ENCODE measurements at places on chromosomes 3 and 15.

- no peak for DNase-seq
These were observed 286.0 kb upstream of the SUCLG2 start for GRCh38 chr3:67940210-67940952.

GRCh38 chr15:43511012-43511885, 6.2 kb upstream of the MAP1A start:
- no peak for DNase-seq

- no peak for DNase-seq
These were observed 59.8 kb downstream of the WDR76 start for GRCh38 chr15:43886558-43886957.

DNA sequence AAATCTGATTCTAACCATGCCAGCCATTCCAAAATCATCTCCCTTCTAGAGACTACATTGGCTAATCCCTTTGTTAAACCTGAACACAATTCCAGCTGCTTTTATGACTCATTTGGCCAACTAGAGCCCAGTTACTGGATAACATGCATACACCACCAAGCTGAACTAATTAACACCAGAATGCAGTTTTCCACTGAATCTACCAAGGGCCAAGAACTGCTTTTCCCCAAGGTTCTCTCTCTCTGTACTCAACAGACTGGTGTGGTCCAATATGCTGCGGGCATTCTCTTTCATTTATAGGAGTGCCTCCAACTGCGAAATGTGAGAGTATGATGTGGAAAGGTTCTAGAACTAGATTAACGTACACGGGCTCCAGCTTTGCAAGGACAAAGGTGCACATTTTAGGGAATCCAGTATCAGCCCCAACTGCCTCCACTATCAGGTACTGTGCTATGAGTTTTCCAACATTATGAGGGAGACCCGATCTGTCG, 1.5 kb downstream of the CHSY1 start:
- no peak for DNase-seq

DNA sequence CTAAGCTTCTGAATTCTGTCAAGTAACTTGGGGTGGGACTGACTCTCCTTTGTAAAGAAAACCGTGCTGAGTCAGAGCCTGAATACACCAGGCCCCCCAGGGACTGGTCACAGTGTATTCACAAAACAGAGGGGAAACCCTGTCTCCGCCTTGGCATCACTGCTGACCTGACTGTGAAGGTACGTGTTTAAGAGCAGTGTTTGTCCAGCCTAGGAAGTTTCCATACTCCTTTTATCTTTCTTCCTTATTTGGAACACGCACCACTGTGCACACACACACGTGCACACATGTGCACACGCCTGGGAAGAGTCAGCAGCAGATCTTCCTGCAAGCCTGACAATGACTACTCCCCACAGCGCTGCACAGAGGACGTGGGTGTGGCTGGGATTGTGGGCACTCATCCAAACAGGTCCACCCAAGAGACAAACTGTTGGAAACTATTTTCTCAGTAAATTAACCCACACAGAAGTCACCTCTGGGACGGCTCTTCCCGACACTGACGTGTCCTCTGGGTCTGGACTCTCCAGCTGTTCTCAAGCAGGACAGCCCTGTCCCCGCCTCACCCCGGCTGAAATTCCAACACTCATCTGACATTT, 87.7 kb downstream of the ATP10A start:
- DNase-seq: no peak

DNA sequence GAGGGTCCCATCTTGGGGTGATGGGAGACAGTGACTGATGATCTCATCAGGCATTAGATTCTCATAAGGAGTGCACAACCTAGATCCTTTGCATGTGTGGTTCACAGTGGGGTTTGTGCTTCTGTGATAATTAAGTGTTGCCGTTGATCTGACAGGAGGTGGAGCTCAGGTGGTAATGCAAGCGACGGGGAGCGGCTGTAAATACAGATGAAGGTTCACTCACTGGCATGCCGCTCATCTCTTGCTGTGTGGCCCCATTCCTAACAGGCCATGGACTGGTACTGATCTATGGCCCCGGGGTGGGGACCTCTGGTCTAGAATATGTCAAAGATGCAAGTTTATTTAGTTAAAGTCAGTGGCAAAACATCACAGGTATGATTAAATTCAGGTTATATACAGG, 8.7 kb downstream of the MEF2A start:
- no peak for DNase-seq

DNA sequence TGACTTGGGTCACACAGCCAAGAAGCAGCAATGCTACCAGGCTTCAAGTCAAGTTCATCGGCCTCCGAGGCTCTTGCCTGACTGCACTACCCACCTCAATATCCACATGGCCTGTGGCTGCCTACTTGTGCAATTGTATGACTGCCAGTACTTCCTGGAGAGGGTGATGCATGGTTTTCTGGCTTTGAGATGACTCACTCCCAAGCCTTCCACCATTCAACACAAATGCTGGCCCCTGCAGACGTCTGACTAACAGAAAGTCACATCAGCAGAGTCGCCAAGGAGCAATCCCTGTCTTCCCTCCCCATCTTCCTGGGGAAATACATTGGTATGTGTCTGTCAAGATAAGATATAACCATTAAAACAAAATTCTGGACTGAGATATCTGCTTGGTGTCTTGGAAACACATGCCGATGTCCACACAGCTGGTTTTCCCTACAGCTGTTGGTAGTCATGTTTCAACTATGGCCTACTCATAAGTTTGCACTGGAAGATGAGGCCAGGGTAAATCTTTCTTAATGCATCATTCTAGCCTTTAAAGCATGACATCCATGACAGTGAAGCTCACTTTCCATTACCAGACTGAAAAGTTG, 79.6 kb upstream of the SPATA12 start:
- DNase-seq: no peak

DNA sequence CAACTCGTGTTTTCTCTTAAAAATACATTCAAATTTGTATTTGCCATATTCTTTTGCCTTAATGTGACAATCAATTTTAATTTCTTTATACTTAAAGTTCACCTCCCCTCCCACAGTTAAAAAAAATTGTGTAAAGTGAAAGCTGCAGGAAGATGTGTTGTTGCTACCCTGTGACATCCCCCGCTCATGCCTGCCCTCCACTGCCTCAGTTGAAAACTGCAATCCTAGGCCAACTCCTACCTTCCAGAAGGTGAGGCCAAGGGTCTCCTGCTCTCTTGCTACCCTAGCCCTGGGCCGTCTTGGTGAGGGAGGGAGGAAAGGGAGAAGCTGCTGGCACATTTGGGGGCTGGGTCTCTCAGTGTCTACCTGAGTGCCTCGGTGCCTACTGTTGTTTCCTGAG, 57.0 kb upstream of the CMTM7 start:
- DNase-seq: peak; percentile 50

DNA sequence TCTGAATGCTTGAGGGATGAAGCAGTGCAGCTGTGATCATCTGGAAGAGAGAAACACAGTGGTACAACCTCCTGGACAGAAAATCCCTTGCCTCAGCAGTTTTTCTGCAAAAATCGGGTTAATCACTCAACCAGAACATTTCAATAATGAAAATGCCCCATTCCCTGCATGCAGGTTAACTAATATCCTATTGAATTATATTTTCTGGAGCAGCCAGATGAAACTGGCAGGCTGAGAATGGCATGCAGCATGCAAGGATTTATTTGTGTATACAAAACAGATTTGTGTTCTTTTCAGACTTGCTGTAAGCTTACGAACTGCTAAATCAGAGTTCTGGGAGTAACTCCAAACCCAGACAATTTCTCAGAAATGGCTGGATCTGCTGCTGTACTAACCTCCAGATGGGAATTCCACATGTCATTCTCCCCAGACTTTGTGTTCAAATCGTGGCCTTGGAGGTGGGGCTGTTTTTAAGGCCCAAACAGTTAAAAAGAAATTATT, 39.1 kb downstream of the SLC9A9 start:
- DNase-seq: no peak

DNA sequence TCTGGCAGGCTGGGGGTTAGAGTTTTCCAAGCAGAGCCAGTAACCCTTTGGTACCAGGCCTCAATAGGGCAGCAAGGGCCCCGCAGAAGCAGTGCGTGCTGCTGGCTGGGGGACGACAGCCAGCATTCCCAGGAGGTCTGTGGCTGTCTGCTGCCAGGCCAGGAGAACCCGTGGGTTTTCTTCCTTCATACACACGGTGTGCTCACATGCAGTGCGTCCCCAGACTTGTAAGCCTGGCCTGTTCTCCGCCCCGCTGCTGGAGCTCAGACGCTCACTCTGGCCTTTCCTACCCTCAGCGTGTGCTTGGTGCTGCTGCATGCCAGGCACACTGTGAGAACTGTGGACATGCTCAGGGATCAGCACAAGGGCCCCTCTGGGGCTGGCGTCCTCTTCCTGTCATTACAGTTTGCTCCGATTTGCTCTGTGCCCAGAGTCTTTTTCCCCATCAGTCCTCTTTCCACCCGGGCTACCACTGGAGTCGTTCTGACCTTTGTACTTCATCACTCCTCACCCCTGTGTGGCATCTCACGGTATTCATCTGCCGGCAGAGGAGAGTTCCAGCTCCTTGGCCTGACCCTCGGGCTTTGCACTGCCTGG, 149.5 kb downstream of the DNAJB8 start:
- no peak for DNase-seq

DNA sequence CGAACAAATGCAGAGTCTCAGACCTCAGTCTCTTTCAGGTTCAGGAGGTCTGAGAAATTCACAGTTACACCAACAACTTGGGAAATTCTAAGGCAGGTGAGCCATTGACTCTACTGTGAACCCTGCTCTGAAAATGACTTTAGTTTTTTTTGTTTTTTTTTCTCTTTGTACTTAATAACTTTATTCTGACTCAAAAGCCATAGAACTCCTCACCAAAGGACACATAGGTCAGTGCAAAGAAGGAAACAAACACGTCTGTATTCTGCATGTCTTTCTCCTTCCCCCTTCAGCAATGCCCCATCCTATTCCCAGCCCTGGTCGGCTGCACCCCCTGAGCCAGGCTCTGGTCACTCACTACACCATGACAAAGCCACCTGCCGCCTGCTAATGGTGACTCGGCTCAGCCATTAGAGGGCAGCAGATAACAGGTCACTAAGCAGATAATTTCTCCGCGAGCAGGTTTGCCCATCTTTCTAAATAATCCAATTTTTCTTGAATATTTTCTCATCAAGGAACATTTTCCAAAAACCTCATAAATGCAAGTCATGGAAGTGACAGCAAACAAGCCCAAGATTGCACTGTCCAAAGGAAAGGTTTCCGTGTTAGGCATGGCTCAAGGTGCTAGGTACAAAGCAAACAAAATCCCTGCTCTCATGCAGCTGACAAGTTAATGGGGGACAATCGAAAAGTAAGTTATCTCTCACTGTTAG, 37.7 kb downstream of the TM4SF4 start:
- DNase-seq: peak; percentile 63

DNA sequence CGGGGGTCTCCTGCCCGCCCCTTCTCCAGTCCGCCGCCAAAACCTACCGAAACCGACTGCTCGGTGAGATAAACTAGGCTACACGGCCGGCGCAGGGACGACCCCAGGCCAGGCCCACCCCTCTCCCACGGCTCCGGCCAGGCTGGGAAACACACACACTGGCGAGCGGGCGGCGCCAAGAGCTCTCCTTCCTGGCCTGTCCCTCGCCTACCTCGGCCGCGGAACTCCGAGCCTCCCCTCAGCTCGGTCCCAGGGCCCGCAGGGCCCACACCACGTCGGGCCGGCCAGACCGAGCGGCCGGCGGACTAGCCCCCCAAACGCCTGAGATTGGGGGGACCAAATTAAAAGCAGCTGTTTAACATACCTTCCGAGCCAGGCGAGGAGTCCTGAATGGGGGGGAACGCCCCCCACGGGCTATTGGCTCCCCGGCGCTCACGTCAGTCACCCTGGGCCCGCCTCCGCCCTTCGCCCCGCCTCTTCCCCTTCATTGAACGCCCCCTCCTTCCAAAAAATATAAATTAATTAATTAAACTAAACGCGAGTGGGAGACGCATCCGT, 4.0 kb upstream of the SIN3A start:
- peak; percentile 87 for DNase-seq

GRCh38 chr3:158261371-158261991, 151.6 kb downstream of the RSRC1 start:
- no peak for DNase-seq

- DNase-seq: no peak
These were observed 28.2 kb upstream of the MGA start for GRCh38 chr15:41631880-41632470.

- no peak for DNase-seq
These were observed 22.6 kb upstream of the SLCO2A1 start for GRCh38 chr3:134052370-134052769.

GRCh38 chr15:29618586-29618985, 203.7 kb downstream of the TJP1 start:
- DNase-seq: no peak

- DNase-seq: peak; percentile 54
These were observed 24.7 kb downstream of the GPR15 start for GRCh38 chr3:98556164-98557130.

GRCh38 chr3:69585472-69585871, 153.8 kb upstream of the MITF start:
- DNase-seq: no peak

- no peak for DNase-seq
These were observed 7.0 kb downstream of the EIF4A2 start for GRCh38 chr3:186790261-186790981.

DNA sequence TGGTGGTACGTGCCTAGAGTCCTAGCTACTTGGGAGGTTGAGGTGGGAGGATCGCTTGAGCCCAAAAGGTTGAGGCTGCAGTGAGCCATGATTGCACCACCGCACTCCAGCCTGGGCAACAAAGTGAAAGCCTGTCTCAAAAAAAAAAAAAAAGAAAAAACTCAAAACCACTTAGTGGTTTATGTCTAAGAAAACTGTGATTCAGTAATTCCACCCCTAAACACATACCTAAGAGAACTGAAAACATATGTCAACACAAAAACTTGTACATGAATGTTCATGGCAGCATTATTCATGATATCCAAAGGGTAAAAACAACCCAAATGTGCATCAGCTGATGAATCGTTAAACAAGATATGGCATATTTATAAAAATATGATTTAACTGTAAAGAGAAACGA, 14.3 kb downstream of the SPG21 start:
- no peak for DNase-seq

DNA sequence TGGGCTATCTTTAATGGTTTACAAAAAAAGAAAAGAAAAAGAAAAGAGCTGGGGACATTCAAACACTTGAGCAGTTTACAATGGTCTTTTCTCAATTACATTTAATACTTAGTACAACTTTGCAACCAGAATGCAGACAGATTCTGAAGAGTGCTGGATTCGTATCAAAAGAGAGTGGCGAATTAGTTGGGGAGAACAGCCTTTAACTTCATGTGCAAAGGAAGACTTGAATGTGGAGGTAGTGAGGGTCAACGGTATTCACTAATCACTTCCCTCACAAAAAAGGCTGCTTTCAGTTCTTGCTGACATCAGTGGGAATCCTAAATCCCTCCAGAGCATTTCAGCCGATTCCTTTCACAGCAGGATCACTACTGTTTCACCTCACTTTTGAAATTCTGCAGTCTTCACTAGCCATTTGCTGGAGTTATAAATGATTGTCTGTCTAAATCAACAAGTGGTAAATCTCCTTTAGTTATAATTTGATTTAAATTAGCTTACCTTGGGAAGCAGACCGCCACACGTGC, 323.0 kb upstream of the SEMA6D start:
- DNase-seq: no peak

- DNase-seq: no peak
These were observed 65.3 kb downstream of the BLM start for GRCh38 chr15:90782442-90782841.

All from GM13977 (cell line).